Esophagus squamous epithelium (tissue), 5 donors: ENCODE measurements at places on chromosomes 1 and 21.

GRCh38 chr1:182430263-182431068 is 19.5 kb upstream of the RGSL1 start:
- no peak for DNase-seq

DNA sequence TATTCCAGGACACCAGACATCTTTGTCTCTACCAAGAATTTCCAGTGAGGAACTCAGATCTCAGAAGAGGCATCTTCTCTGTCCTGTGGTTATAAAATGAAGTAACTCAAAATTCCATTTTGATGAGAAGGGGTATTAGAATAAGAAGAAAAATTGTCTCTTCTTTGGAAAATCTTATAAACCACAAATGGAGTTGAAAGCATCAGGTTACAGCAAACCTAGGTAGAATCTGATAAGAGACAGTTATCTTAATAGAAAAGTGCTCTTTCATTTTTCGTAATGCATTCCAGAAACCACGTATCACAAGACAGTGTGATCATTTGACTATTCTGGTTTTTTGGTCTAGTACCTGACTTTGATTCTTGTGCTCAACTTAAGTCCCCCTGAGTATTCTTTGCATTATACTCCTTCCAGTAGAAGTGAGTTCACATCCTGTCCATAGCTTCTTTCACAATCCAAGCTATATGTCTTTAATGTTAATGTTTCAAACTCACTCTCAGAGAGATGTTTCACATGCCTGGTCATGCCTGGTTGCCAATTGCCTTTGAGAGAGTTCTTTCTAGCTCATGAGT is 120.9 kb upstream of the PRDX6 start:
- no peak for DNase-seq

DNA sequence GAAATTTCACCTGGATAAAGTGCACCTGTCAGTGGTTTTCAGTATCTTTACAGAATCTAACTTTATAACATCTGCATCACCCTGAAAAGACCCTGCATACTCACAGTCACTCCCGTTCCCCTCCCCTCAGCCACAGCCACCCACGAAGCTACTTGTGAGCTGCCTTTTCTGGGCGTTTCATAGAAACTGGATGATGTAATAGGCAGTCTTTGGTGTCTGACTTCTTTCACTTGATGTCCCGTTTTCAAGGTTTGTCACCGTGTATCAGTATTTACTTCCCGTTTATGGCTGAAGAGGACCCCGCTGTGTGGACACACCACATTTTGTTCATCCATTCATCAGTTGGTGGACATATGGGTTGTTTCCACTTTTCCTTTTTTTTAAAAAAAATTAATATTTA is 47.8 kb upstream of the LRRC3 start:
- no peak for DNase-seq

DNA sequence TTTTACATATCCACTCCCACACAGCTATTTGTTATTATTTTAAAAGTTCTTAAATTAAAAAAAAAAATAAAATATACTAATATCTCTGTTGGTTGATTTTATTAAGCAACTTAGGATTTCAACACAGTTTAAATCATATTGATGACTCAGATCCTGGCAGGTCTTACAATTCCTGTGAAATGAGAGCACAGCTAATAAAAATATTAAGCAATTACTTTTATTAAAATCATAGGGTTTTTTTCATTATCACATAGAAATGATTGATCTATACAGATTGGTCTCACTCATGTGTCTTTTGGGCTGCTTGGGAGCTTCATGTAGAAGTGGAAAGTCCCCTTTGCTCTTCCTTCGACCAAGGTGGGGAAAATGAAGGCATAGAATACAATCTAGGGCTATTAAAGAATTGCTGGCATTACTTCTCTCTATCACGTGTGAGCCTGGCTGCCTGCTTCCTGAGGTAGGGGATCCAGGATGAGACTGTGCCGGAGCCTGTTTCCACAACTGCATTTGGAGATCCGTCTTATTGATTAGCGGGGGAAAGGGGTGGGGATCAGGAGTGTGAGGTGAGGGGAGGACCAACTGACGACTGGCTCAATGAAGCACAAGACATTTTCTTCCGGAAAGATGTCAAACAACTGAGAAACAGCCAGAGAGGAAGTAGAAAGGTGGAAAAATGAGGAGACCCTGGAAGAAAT is 858.0 kb downstream of the USP25 start:
- DNase-seq = no peak

DNA sequence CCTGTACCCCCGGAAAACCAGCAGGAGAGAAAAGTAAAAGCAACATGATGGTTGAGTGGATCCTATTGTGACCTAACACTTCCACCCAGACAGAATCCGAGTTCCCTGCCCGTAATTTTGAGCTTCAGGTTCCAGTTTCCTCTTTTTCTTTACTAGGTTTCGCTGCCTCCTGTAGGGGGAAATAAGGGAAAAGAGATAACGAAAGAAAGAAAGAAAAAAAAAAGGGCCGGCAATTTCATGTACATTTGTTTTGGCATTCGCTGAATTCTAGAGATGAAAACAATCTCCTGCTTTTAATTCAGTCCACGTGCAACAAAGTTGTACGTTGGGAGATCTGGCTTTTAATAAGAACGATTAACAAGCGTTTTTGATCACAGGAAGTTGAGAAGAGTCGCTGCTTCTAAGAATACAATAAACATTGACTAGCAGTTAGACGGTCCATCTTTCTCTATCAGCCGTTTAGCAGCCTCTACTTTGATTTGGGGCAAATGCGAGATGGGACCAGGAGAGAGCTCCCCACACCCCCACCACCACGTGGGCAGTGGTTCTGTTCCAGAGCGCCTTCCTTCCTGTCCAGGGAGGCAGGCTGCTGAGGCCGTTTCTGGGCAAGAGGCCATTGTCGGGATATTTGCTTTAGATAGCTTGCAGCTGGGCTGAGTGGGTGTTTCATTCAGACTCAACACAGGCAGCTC is 155.9 kb upstream of the RUNX1 start:
- no peak for DNase-seq

- no peak for DNase-seq
Measured at GRCh38 chr1:154730986-154731489, 123.1 kb upstream of the ADAR start.

GRCh38 chr21:43851593-43851992 is 13.4 kb upstream of the AGPAT3 start:
- no peak for DNase-seq

- DNase-seq = no peak
Measured at GRCh38 chr1:214403431-214403830, 122.5 kb downstream of the SMYD2 start.
